ENCODE measurements at places on chromosomes 4 and X. TPM values are rescaled to one million over a fixed set of nuclear protein-coding genes. Genes with fewer than 3 reads are reported as not detected.

Gene UGT2B11
- not detected for total RNA-seq

Gene SFRP2
- total RNA-seq: not detected

Gene SMARCA1
- total RNA-seq: 30.2 TPM

Gene PRKG2
- total RNA-seq: 0.05 TPM

Gene MAGEA4
- total RNA-seq: not detected

Gene CASP3
- total RNA-seq: 10.4 TPM

Gene SPANXN4
- total RNA-seq: not detected

Gene DKK2
- total RNA-seq: 1.9 TPM

Gene CXCL1
- 1.3 TPM for total RNA-seq

Gene SLC2A9
- total RNA-seq: 9.6 TPM

Gene CTBP1
- 121 TPM for total RNA-seq

Gene HMX1
- total RNA-seq: not detected

All from Right ventricle myocardium inferior (tissue), 1 donor.